ENCODE measurements at places on chromosomes 12 and 14.

- DNase-seq, result no peak
Observed at GRCh38 chr14:39060818-39061437, 42.1 kb downstream of the SEC23A start.

GRCh38 chr14:24456980-24457379 is 14.4 kb upstream of the SDR39U1 start:
- DNase-seq, result no peak

GRCh38 chr14:52797653-52798052 is 6.2 kb upstream of the GNPNAT1 start:
- DNase-seq, result no peak

DNA sequence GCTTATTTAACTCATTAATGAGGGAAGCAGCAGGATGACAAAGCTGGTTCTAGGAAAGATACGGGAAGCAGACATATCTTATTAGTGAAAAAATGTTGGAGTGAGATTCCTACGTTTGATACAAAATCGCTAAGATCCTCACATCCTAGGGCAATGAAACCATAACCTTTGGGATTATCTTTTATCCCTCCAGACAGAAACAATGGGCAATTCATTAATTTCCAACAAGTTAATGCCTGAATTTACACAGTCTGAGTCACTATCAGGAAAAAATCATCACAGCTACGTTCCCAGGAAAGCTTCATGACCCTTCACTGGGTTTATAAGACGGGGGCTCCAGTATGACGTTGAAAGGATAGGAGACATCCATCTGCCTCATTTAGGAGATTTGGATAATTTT is 45.0 kb downstream of the SLC24A4 start:
- DNase-seq, result no peak

DNA sequence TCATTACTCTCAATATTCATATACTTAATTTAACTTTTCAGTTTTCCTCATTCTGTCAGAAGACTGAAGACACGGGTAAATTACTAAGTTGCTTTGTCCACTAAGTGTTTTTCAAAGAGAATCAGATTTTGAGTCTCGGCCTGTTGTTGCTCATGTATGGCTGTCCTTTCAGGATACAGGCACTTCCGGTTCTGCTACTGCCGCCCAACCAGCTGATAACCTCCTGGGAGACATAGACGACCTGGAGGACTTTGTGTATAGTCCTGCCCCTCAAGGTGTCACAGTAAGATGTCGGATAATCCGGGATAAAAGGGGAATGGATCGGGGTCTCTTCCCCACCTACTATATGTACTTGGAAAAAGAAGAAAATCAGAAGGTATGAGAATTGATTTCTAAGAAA is 28.3 kb upstream of the TEAD4 start:
- DNase-seq, result no peak

All from head of caudate nucleus (tissue), 42 donors.